ENCODE measurements at places on chromosomes 3 and 15.

DNA sequence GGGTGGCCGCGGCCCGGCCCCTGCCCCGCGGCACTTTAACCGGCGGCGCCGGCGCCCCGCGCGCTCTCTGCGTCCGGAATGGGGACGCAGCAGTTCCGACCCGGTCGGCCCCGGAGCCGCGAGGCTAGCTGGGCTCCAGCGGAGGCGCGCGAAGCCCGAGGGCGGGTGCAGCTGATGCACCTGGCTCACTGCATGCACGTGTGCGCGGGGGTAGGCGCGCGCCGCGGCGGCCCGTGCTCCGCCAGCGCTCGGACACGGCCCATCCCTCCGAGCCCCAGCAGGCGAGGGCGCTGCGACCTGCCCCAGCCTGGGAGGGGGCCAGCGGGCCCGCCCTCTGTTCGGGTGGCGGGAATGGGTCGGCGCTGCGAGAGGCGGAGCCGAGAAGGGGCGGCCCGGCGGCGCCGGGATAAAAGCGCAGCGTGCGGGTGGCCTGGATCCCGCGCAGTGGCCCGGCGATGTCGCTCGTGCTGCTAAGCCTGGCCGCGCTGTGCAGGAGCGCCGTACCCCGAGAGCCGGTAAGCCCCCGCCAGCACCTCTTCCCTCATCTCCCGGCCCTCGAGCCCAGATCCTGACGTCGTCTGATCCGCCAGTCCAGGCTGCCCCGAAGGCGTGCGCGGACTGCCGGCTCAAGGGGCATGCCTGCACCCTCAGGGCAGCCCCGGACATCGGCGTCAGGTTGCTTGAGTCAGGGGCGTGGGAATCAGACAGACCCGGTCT, at the start of the genes CHDH and IL17RB:
Gene CHDH (minus strand): TSS at position 286 of the 717 bp plus-strand sequence. CDS start 22,411 bp downstream, outside the sequence.
Gene IL17RB (plus strand): TSS at position 435 of the 717 bp plus-strand sequence. CDS start 21 bp downstream, at position 456.
- peak within 1 kb of the TSS; percentile 73 for H3K4me3 ChIP-seq
- peaks cover 4% of the 10 kb centered on the region for H3K4me1 ChIP-seq
- no peaks in the 10 kb centered on the region for H3K36me3 ChIP-seq
- DNase-seq: peak; percentile 17
- H3K27ac ChIP-seq: peak within 1 kb of the TSS; percentile 26

DNA sequence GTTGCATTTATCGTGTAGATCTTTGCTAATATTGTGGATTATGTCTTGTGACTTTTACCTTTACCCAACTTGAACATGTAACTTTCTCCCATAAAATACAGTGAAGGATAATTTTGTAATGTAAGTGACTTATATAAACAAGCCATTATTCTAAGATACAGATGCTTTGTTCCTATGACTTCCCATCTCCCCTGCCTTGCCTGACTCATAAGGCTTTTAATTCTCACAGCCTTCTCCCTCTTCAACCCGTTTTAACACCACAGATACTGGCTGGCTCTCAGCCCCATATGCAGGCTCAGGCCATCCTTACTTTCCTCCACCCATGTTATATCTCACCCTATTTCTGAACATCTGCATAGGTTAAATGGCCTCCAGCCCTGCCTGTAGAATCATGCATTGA, 4.1 kb downstream of the CCNDBP1 start:
- peaks cover 61% of the 10 kb centered on the region for H3K36me3 ChIP-seq
- H3K4me3 ChIP-seq: no peak overlapping the region
- peaks cover 26% of the 10 kb centered on the region for H3K4me1 ChIP-seq
- H3K27me3 ChIP-seq: no peaks in the 10 kb centered on the region

DNA sequence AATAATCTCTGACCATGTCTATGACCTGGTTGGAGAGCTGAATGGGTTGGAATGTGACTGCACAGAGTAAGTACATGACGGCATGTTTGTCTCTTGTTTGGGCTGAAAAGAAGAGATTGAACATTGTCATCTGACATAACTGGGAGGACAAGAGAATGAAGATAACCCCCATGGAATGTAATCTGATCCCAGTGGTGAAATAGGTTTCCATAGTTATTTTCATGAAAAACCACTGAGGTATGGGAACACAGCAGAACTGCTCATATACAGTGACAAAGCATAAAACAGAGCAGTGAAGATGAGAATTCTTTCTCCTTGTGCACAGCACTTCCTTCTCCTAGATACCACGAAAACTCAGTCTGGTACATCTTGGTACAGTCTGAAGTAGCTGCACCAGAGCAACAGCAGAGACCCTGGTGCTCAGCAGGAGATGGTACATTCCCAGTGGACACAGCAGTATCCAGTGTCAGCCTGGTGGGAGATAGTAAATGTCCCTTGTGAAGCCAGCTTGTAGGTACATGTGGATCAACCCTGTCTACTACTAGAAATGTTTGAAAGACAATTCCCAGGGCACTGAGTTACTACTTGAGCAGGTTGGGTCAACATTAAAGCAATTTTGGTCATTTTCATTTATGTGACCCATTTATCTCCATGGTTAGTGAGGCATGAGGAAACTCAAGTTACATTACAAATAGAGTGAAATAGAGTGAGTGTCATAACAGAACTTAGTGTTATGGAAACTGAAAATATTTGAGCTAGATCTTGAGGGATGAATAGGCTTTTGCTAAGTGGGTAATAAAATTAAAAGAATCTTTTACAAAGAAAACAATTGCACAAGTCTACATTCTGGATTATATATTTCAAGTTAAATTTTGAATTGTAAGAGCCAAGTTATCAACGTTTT, 178.3 kb downstream of the SUCNR1 start:
- H3K36me3 ChIP-seq: no peaks in the 10 kb centered on the region
- H3K4me1 ChIP-seq: peaks cover 13% of the 10 kb centered on the region
- H3K4me3 ChIP-seq: no peak overlapping the region
- DNase-seq: no peak
- no peak overlapping the region for H3K27ac ChIP-seq

GRCh38 chr3:58659051-58659675, 7.4 kb downstream of the FAM3D start:
- H3K4me1 ChIP-seq: no peaks in the 10 kb centered on the region
- H3K4me3 ChIP-seq: no peak overlapping the region
- H3K27me3 ChIP-seq: no peaks in the 10 kb centered on the region
- H3K27ac ChIP-seq: no peak overlapping the region
- H3K36me3 ChIP-seq: no peaks in the 10 kb centered on the region

DNA sequence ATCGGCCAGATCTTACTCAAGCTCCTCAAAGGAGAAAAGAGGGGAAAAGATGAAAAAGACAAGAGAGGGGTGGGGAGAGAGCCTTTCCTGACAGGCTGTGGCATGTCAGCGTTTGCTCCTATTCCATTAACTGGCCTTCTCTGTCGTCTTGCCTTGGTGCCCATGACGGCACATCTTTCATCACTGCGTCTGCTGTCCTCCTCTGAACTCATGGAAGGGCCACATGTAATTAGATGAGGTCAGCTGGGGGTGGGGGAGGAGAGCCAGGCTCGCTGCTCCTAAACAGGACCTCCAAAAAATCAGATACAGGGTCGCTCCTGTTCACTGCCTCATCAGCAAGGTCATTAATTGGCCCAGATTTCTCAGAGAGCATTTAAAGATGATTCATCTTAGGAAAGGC, 49.7 kb downstream of the LRTM1 start:
- H3K27me3 ChIP-seq: no peaks in the 10 kb centered on the region
- DNase-seq: no peak
- no peak overlapping the region for H3K4me3 ChIP-seq
- no peaks in the 10 kb centered on the region for H3K36me3 ChIP-seq
- no peaks in the 10 kb centered on the region for H3K4me1 ChIP-seq

- H3K4me1 ChIP-seq: no peaks in the 10 kb centered on the region
- no peaks in the 10 kb centered on the region for H3K36me3 ChIP-seq
- H3K27me3 ChIP-seq: no peaks in the 10 kb centered on the region
- no peak for DNase-seq
These were observed 190.9 kb downstream of the TJP1 start for GRCh38 chr15:29631076-29632070.

DNA sequence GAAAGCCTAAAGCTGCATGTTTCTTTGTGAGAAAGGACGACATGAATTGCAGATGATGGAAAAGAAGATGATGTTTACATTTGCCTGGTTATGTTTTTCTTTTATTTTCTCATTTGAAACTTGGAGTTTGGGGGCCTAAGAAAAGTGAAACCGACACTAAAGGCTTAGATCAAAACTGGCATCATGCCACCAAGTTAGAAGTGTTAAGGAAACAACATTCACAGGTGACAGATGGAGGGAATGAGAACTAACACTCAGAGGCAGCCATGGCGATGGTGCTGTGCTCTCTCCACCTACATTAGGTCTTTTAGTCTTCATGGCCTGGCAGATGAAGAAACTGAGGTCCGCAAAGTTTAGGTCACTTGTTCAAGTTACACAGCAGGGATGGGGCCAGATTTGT, 923.6 kb downstream of the TUSC7 start:
- no peak for DNase-seq
- H3K27me3 ChIP-seq: no peaks in the 10 kb centered on the region
- H3K4me1 ChIP-seq: peaks cover 15% of the 10 kb centered on the region
- H3K4me3 ChIP-seq: no peak overlapping the region

GRCh38 chr3:11288786-11289637, 16.8 kb downstream of the ATG7 start:
- no peak for DNase-seq
- no peaks in the 10 kb centered on the region for H3K27me3 ChIP-seq
- peak overlapping the region; percentile 90 for H3K27ac ChIP-seq
- H3K36me3 ChIP-seq: no peaks in the 10 kb centered on the region
- peaks cover 45% of the 10 kb centered on the region for H3K4me1 ChIP-seq

GRCh38 chr3:183725387-183725786, 27.8 kb downstream of the YEATS2 start:
- DNase-seq: no peak
- H3K4me3 ChIP-seq: no peak overlapping the region
- H3K36me3 ChIP-seq: peaks cover 4% of the 10 kb centered on the region
- no peaks in the 10 kb centered on the region for H3K4me1 ChIP-seq
- no peak overlapping the region for H3K27ac ChIP-seq

Data from heart right ventricle (tissue), 16 donors.